Body of pancreas (tissue), 4 donors: ENCODE measurements at places on chromosomes 2 and 18. TPM values are rescaled to one million over a fixed set of nuclear protein-coding genes. Genes with fewer than 3 reads are reported as not detected.
A peak's percentile ranks its signal among the peaks of the same experiment; 100 is the strongest.

REG3A gene
- total RNA-seq: 831 TPM

COA5 gene
- total RNA-seq: 20.1 TPM

ITPRID2 gene
- total RNA-seq: 274 TPM

ESCO1 gene
- total RNA-seq: 27.7 TPM

SFT2D3 gene
- total RNA-seq: 11.9 TPM

REL gene
- total RNA-seq: 11.2 TPM

NYAP2 gene
- not detected for total RNA-seq

ROCK1 gene
- total RNA-seq: 43.1 TPM

DNA sequence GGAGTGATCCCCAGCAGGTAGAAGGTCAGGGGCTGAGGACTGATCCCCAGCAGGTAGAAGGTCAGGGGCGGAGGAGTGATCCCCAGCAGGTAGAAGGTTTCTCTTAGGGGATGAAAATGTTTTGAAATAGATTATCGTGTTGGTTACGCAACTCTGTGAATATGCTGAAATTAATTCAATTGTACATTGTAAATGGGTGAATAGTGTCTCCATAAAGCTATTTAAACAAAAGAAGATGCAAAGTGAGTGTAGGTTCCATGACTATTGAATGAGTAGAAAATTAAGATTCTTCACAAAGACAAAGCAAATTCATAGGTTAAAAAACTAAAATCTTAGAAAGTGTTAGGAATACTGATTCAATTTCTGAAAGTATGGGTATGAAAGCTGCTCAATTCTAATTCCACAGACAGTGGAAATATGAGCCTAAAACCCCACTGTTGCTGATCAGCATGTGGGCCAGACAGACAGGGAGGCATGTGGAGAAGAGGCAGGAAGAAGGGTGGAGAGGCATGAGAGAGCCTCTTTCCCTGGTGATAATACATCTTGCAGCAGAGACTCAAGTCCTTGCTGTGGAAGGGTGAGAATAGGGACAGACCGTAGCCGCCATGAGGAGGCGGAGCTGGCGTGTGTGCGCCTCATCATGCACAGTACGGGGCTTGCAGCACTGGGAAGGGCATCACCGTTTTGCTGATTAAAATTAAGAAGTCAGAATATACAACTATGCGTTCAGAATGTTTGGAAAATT, 85.9 kb upstream of the NFATC1 start:
- no peak for DNase-seq

DNA sequence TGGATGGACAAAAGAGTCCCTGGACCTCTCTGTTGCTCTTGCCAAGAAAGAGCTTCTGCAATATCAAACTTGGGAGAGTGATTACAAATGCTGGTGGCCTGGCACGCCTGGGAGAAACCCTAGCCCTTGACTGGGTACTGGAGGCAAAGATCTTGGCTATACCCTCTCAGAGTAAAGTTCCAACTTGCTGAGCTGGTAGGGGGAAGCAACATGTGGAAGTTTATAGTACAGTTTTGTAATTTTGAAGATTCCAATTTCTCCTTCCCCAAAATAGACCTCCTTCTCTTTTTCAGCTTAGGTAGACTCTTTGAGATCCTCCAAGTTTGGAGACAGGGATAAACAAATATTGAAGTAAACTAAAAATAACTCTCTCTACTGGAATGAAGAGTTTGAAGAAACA, 645.3 kb downstream of the NR4A2 start:
- no peak for DNase-seq

- no peak for DNase-seq
Observed at GRCh38 chr18:51162617-51163016, 34.9 kb downstream of the MEX3C start.

DNA sequence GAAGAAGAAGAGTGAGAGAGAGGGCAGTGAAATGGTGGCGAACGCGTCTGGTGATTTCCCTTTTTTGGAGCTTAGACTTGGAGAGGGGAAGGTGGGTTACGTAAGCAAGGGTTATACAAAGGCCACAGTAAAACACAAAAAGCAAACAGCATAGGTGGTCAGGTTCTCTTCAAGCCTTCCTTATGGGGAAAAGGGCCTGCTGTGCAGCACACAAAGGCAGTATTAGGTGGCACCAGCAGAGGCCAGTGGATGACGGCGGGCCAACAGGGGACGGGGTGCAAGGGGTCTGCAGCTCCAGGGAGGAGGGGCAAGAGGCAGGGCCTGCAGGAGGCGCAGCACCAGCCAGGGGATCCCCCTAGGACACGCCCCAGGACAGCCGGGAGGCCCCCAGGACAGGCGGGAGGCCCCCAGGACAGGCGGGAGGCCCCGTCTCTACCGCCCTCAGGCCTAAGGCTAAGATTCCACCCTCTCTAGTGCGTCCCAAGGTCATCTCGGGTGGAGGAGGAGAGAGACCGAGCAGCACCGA, 32.6 kb upstream of the NPC1 start:
- no peak for DNase-seq

- DNase-seq: no peak
Observed at GRCh38 chr18:67151366-67151765, 365.2 kb downstream of the DSEL start.

- DNase-seq: peak; percentile 47
Observed at GRCh38 chr2:25340181-25340921, 1.4 kb downstream of the DNMT3A start.

GRCh38 chr2:37472959-37473358, 128.5 kb downstream of the QPCT start:
- DNase-seq: peak; percentile 22

DNA sequence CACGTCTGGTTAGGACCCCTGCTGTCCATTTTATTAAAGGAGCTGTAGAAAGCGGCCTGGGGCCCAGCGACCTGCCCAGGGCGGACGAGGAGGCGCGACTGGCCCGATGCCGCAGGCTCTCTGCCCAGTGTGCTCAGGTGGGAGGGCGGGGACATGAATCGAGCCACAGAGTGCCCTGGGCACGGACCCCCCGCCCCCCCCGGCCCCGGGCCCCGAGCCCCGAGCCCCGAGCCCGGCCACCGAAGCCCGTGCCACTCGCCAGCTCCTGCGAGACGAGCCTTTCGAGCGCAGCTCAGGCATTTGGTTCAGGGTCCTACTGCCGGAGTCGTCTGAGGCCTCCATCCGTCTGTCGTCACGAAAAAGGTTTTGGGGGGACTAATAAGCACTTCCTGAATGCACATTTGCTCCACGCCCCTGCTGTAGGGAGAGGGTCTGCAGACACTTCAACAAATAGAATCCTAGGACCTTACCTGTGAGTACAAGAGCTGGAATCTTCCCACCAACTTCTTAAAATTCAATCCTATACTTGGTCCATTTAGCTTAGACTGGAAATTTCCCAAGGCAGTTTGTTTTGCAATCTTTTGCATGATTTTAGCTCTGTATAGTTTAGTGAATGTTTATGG, 602 bp upstream of the ADAM17 start:
- DNase-seq: no peak

DNA sequence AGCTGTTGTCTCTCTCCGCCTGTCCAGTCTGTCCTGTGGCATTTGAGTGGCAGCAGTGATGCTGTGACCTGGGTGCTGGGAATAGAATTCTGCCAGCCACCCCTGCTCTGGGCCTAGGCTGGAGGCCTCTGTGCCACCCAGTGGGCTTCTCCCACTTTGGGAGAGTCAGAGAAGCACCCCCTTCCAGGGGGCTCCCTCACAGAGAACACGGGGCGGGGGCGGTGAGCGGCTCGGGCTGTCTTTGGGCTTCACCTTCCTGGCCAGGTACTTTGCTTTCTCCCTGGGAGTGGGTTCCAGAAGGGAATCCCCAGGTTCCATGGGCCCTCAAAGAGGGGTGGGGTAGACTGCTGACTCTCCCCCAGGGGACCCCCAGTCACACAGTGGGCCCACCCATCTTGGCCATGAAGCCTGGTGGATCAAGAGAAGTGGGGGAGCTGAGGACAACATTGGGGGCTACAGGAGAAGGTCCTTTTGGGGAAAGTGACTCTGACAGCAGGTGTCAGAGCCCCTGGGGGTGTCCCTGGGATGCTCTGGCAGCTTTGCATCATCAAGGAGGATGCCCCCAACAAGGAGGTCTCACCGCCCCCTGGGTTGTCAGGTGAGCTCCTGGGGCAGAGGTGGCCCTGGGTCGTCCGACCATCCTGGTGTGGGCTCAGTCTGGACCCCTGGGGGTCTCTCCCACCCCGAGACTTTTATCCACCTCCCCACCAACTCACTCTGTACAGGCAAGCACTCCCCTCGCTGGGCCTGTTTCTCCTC, 18.8 kb upstream of the BOK start:
- DNase-seq: no peak

DNA sequence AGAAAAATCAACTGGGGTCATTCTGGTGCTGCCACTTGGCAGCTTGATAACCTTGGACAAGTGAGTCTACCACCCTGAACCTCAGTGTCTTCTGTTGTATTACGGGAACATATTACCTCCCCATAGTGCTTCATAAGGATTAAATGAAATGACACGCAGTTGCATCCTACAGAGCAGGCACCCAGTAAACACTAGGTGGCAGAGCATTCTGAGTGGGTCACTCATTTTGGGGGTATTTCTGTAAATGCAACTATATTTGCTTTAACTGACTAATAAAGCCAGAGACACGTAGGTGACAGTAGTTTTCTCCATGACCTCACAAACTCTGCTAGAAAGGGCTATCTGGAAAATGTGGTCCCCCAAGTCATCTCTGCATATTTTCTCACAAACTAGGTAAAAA, 4.7 kb downstream of the CD226 start:
- DNase-seq: no peak

DNA sequence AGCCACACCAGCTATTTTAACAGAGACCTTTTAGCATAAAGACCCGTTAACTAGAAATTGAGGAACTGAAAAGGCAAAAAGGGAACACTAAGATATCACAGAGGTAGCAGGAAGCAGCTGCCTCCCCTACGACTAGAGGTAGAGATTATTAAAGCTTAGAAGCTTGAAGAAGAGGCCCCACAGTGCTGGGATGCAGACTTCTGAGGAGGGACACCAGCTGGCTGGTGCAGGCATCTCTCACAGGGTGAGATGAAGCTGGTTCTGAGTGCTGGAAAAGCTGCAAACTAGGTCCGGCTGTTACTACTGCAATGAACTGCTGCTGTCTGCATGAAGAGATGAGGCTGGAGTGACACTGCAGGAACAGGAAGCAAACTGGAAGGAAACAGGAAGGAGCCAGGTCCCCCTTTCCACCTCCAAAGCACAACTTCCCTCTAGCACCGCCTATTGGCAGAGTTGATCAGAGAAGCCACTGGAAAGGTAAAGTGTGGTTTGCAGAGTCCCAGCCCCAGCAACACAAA, 61.2 kb upstream of the MRPS9 start:
- no peak for DNase-seq

DNA sequence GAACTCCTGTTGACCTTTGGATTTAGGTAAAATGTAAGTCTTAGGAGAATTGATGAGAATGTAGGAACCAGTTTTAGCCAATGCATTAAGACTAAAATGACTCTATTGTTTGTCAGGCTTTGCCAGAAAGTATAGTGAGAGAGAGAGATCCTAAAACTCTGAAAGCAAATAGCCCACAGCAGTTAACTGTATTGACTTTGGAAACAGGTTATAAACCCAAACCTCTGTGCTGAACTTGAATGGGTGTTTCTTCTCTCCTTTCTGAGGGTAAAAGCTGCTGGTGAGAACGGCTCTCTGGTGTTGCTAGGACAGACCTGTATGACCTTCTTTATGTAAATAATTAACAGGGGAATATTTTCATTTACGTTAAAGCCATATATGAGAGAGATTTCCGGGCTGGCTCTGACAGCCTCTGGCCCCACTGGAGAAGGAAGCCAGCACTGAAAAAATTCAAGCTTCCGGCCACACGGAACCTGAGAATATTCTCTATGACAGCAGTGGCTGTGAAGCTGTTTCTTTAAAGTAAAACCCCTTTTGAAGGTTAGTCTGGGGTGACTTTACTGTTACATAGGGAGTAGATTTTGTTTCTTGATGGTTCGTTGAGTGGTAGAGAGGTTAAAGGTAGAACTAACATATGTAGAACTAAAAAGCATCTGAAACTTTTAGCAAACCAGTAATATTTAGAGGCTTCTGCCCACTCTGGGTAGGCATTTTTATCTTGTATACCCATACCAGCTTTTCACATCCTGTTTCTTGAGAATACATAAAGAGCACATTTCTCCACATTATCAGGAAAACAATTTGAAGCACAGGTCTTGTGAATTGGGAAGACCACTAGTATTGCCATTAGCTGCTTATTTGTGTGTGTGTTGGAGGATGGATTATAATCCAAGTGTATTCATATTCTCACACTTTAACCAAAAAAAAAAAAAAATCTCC, 123.8 kb downstream of the SPTBN1 start:
- DNase-seq: no peak
